EH (cell line): ENCODE measurements at places on chromosomes 5 and 9.

DNA sequence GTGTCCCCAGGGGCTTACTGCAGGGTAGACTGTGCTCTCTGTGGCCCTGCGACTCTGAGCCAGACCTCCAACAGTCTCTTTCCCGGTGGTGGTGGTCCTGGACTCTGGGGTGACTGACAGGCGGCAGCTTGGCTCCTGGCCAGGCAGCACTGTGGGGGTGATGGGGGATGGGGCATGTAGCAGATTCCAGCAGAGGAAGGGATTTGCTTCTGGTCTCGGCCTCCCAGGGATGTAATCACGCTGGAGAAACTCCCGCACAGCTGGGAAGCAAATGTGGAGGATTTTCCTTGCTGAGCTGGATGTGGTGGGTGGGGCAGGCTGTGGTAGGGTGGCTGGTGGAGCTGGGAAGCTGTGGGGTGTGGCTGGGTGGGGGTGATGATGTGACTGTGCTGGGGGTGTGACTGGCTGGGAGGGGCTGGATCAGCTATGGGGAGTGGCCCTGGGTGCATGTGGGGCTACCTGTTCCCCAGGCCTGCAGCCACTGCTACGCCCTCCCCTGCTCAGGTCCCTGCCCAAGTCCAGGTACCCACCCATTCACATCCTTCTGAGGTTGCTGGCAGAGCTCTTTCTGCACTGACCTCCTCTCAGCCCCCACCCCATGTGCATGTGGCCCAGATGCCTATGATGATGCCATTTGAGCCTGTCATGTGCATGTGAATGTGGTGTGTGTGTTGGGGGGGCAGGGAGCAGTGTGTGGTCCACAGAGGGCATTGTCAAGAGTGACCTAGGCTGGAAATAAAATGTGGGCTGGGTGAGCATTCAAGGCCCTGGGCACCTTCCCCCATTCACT, 3.8 kb downstream of the NDST1 start:
- DNase-seq: peak; percentile 76

DNA sequence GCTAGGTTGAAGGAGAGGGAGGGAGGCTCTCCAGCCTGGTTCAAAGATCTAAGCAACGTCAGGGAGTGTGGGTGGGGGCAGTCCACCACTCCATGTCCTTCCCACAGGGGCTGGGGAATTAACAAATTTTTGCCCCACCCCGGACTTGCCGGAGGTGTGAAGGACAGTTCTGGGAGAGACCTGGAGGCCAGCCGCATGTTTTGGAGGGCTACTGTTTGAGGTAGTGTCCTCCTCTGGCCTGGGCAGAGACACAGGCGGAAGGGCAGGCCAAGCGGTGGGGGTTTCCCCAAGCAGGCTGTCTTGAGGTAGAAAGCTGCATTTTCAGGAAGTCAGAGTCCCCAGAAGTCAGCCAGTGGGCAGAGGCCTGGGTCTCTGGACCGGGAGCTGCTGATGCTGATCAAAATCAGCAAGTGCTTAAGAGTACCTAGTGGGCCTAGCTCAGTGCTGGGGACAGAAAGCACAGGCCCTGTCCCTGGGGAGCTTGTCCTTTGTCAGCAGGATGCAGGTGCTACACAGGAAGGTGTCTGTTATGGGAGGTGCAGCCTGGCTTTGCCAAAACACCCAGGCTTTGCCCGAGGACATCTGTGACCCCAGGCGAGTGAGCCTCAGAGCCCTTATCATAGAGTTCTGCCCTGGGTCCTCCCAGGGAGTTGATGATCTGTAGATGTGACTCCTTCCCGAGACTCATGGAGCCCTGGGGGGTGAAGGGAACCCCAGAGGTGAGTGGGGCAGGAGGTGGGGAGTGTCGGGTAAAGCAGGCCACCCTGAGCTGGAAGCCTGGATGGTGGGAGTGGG, 18.5 kb downstream of the JADE2 start:
- no peak for DNase-seq

DNA sequence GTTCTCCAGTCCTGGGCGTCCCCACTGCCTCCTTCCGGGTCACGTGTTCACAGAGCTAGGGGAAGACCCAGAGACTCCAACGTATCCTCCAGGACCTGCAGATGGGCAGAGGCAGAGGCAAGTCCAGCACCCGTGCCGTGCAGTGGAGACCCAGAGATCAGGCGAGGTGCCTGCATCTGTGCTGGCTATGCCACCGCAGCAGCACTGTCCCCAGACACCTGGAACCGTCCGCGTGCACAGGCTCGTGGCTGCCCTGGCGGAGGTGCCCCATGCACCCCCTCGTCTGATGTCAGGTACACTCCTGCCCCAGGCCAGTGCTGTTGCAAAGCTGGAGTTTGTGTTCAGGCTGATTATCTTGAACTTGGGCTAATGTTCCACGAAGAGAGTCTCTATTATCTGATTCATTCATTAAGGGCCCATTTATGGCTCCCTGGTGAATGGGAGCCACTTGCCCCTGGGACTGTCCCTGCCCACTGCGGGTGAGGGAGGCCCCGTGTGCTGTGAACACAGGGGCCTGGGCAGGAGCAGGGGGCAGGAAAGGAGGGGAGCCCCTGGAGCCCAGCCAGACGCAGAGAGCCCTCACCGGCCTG, 13.7 kb downstream of the IRX4 start:
- no peak for DNase-seq

DNA sequence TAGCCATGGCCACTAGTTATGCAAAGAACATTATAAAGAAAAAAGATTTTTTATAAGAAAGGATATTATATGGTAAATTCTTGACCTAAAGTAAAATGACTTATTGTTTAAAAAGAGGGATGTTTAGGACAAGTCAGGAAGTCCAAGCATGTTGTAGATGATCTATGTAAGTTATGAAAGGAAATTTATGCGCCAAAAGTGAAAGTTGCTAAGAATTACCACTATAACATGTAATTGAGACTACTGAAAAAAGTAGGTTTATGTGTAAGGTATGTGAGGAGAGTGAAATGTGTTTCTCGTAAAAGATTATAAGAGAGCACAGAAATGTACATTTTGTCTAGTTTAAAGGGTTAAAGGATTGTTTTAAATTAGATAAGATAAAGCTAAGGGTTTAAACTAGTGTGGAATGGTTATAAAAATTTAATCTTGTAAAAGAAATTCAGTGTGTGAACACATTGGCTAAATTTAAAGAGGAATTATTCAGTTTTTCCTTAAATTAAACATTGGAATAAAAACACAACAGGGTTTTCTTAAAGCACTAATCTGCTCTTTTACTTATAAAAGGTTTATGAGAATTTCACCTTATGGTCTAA, 1100.4 kb upstream of the EDIL3 start:
- no peak for DNase-seq

GRCh38 chr9:129310666-129311350, 132.7 kb upstream of the IER5L start:
- DNase-seq: peak; percentile 46
